ENCODE measurements at places on chromosomes 4 and X.

GRCh38 chrX:42710452-42710851 lies 67.5 kb downstream of the PPP1R2C start:
- DNase-seq: no peak

DNA sequence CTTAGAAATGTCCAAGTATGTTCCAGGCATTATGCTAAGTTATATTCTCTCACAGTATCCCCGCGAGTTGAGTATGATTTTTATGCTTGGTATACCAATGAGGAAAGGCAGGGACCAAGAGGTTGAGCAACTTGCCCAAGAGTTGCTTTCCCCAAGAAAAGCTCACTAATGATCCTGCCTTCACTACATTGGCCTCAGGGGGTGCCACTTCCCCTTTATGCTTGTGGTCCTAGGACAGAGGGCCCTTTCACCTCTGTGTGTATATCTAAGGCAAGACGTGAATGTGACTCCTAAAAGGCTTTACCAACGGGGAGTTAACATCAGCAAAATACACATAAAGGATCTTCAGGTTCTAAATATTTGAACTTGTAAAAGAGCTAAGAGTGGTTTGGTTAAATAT lies 164.4 kb upstream of the CPEB2 start:
- no peak for DNase-seq

DNA sequence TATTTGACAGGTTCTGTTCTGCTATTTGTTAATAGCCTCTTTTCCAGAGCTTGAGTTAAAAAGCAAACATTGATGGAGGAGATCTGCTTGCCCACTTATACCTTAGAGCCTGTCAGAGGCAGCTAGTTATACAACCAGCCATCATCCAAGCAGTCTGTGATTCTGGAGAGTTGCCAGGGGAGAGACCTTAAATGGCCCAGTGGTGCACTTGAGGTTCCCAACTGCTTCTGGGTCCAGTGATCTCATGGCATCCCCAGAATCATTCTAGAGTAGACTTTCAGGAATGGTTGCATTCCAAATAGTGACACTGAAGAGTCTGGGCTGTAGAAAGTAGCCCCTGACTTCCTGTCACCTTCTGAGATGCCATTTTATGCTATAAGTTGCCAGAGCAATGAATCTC lies 160.7 kb downstream of the FHIP1A start:
- no peak for DNase-seq

- no peak for DNase-seq
These were observed 140.9 kb upstream of the HPGD start for GRCh38 chr4:174663216-174663615.

DNA sequence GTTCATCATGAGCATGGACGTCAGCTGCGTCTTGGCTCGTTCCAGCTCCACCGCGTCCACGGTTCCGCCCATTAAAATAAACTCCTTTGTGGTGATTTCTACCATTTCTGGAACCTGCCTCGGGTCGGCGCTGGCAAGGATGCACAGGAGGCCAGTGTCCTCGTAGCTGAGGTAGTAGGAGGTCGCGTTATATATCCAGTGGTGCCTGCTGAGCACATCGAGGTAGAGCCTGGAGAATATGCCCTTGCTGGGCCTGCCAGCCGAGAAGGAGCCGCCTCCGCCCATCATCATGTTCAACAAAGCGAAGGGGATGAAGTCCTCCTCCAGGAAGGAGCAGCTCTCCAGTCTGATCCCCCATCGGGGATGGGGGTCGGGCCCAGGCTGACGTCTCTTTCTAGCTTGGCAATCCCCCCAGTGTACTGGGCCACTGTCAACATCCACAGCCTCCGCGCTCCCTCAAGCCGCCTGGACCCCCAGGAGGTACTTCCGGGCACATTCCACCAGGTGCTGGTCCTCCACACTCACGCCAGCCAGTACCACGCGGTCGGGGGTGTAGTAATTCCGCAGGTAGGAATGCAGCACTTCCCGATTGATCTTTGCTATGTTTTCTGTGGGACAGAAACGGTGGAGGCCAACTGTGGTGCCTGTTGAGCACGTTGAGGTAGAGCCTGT lies 120.9 kb upstream of the GRID2 start:
- DNase-seq: no peak

GRCh38 chrX:11672213-11672612 lies 6.5 kb upstream of the ARHGAP6 start:
- DNase-seq: peak; percentile 52

GRCh38 chr4:163194593-163194992 lies 27.9 kb upstream of the NAF1 start:
- DNase-seq: no peak

- DNase-seq: peak; percentile 23
These were observed 116.3 kb downstream of the HS3ST1 start for GRCh38 chr4:11312389-11312788.

- no peak for DNase-seq
These were observed 42.3 kb downstream of the RBM47 start for GRCh38 chr4:40587351-40587750.

DNA sequence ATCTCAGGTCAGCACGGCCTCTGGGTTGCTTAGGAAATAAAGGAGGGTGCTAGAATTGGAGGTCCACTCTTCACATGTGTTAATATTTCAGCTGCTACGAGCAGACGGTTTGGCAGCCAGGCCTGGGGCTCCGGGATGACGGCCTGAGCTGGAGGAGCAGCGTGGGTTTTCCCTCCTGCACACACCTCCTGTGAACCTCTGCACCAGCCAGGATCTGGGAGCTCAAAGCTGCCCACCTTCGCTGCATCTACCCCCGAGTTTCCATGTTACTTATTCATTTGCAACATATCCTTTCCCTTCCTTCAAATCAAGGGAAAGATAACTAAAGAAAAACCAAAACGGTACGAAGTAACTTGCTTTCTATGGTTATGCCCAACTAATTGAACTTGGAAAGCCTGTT lies 13.6 kb downstream of the STOX2 start:
- DNase-seq: no peak

DNA sequence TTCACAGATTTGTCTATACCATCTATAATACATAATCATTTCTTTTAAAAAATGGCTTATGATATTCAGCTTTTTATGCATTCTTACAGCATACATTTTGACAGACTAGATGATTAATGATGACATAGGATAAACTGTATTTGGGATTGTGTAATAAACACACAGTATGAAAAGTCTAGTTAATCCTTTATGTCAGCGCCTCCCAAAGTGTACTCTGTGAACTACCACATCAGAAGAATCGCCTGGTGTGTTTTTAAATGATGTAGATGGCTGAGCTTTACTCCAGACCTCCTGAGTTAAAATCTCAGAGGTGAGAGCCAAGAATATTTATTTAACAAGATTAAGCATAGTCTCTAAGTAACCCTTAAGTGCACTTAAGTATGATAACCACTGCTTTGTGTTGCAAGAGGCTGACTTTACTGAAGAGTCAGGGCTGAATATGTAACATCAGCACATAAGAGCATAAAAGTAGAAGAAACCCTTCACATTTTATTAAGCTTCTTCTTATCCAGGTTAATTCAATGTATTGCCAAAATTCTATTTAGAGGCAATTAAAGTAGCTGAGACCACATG lies 104.2 kb downstream of the ANK2 start:
- peak; percentile 68 for DNase-seq

DNA sequence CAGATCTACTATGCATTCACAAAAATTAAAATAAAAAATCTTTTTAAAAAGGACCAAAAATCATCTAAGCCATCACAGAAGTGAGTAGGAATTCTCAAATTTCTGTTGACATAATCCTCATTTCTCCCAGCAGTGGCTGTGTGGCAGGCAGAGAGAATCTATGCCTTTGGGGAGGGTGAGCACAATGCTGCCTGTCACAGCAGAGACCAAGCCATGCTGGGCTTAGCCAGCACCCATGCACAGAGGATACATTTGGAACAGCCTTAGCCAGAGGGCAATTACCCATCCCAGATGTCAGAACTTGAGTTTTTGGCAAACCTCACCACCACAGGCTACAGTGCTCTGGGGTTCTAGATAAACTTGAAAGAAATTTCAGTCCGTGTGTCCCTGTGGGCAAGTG lies 1274.8 kb upstream of the ADGRL3 start:
- no peak for DNase-seq

DNA sequence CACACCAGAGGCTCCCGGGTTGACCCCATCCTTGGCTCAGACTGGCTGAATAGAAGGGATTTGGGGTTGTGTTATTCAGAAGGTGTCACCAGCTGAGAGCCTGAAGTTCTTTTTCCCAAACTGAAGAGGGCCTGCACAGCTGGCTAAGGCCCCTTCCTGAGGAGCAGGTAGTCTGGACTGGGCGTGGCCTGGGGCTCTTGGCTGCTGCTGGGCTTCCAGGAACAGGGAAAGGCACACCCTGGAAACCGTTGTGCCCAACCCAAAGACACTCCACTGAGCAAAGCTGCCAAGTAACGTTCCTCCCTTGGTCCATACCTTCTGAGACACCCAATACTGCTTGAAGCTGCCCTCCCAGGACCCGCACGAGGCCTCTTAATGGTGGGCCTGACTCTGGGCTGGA lies 8.3 kb upstream of the CXCR3 start:
- DNase-seq: no peak

DNA sequence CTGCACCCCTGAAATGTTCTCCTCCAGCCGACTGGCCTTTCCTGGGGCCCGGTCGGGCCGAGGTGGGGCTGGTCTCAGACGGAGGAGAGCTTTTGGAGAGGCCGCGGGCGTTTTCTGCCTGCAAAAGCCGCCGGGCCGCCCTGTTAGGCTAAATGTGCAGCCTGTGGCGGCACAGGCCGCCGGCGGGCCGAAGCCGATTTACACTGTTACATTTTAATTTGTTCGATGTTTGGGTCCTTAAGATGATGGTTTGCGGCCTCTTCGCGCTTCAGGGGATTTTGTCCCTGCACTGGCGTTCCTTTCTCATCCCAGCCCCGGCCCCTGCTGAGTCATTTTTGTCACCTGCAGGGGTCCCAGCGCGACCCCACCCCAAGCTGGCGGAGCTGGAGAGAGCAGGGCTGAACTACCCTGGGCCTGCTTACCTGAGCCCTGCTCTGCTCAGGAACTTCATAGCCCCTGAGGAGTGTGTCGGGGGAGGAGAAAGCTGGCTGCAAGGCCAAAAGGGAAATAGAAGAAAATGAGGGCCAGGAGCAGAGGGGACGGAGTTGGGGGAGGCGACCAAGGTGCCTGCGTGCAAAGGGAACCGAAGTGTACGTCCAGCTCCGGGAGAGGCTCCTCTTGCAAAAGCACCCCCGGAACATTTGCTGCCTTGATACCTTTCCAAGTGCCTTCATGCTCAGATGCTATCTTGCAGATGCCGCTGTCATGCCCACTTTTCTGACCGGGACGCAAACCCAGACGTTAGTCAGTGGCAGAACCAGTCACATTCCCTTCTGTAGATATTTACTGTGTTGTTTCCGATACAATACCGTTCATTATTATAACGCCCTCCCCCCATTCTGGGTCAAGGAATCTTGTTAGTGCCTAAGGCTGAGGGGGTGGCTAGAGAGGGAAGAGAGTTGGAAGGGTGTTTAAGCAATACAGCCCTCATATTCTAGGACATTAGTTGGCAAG lies 977 bp upstream of the RBBP7 start:
- no peak for DNase-seq

DNA sequence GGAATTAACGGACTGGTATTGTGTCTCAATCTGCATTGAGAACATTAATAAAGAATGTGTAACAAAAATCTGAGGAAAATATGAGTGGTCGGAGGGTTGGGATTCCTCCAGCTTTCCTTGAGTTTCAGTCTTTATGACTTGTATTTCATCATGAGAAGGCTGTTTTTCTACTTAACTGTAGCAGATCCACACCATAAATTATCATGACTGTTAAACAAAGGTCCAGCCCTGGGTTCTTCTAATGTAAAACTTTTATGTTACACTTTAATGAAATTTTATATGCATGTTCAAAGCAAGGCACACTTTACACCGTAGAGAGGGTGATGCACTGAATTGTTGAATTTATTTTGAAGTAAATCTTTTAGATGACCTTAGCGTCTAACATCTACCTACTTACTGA lies 7.0 kb downstream of the AFF2 start:
- no peak for DNase-seq

DNA sequence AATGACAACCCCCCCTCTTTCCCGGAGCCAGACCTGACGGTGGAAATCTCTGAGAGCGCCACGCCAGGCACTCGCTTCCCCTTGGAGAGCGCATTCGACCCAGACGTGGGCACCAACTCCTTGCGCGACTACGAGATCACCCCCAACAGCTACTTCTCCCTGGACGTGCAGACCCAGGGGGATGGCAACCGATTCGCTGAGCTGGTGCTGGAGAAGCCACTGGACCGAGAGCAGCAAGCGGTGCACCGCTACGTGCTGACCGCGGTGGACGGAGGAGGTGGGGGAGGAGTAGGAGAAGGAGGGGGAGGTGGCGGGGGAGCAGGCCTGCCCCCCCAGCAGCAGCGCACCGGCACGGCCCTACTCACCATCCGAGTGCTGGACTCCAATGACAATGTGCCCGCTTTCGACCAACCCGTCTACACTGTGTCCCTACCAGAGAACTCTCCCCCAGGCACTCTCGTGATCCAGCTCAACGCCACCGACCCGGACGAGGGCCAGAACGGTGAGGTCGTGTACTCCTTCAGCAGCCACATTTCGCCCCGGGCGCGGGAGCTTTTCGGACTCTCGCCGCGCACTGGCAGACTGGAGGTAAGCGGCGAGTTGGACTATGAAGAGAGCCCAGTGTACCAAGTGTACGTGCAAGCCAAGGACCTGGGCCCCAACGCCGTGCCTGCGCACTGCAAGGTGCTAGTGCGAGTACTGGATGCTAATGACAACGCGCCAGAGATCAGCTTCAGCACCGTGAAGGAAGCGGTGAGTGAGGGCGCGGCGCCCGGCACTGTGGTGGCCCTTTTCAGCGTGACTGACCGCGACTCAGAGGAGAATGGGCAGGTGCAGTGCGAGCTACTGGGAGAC lies 1.6 kb downstream of the PCDH10 start:
- DNase-seq: no peak
